Activated CD4-positive, alpha-beta T cell treated with anti-CD3 and anti-CD28 coated beads, Interleukin-2, amount 50 U/mL, for 48 hours (primary cell): ENCODE measurements at places on chromosomes 13 and 19.

- no peak for DNase-seq
Observed at GRCh38 chr13:48317511-48318376, 14.2 kb downstream of the RB1 start.

- no peak for DNase-seq
Observed at GRCh38 chr13:113663934-113664333, 3.1 kb upstream of the GRK1 start.

- DNase-seq: no peak
Observed at GRCh38 chr13:74280795-74281490, 146.7 kb upstream of the KLF12 start.

DNA sequence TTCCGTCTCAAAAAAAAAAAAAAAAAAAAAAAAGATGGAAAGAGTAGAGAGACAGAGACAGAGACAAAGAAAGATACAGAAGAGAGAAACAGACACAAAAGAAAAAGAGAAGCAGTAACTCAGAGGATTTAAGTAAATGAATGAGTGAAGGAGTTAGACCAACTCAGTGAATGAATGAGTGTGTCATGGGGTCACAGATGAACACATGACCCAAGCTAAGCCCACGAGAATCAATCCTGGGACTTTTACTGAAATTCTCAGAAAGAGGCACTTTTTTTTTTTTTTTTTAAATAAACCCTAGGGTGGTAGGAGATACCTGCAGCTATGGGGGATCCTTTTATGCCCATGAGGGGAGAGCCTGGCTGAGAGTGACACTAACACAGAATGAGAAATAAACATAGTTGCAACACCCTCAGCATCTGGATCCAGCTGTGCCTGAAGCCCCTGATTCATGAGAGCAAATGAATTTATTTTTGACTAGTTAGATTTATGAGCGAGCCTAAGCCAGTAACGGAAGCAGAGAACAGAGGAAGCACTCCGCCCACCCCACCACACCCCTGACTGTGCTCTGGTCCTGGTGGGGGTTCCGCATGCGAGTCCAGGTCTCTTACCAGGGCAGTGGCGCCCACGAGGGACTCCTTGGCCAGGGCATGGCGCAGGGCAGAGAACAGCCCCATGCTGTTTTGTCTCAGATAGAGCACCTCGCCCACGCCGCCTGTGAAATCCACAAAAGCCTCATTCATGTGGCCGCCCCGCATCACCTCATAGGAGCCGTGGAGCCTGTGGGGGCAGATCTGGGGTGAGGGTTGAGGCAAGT lies 4.6 kb downstream of the CAPN12 start:
- DNase-seq: no peak

GRCh38 chr13:31102905-31103304 lies 58.8 kb downstream of the HSPH1 start:
- no peak for DNase-seq

DNA sequence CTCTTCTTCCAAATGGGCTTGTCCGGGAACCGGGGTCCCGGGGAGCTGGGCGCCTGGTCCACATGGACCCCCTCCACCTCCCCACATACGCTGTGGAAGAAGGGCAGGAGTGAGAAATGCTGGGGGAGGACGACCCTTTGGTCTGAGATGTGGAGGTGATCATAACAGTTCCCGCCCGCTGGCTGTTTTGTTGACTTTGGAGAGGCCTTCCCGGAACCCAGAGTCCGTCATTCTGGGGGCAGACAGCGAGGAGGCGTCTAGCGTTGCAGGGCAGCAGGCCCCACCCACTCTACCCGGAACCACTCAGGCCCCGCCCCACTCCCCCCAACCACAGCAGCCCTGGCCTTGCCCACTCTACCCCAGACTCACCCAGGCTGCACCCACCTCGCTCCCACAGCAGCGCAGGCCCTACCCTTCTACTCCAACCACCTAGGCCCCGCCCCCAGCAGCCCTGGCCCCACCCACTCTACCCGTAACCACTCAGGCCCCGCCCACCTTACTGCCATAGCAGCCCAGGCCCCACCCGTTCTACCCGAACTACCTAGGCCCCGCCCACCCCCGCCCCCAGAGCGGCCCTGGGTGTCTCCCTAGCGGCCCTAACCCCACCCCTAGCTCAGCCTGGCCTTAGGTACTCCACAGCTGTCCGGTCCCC lies 7.1 kb downstream of the GPR108 start:
- peak; percentile 60 for DNase-seq

DNA sequence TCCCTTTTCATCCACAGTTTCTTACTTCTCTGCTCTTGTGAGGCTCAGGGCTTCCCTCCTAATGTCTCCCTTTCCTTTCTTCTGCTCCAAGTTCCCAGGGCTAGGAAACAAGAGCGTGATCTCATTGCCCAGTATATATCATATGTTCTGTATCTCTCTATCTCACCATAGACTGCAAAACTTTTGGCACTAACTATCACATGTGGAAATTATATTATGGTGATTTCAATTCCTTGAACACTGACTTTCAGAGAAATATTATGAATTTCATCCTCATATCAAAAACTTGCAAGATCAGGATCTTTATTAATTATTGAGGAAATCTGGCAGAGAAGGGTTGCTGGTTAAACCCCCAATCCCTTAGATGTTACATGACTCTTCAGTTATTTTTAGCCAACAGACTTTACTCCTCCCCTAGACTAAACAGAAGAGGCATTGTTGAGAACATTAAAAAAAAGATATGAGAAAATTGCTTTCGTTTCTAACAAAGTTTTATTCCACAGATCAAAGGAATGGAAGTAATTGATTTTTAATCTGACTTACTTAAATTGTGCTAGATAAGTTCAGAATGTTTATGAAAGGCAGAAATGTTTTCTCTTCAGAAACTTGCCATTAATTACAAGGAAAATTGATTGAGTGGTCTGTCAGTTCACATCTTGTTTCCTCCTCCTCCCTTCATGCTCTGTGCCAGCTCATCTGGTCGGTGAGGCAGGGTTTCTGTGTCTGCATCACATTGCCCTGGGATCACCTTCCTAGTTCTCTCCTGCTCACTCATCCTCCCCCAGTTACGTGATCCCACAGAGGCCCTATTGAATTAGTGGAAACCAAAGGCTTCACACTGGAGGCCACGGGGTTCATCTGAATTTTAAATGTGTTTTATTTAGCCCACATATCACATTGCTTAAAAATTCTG lies 378.5 kb downstream of the LMO7 start:
- DNase-seq: no peak

- no peak for DNase-seq
Observed at GRCh38 chr19:8305798-8306197, 2.4 kb downstream of the CD320 start.

GRCh38 chr19:52212572-52213255 lies 22.9 kb downstream of the PPP2R1A start:
- no peak for DNase-seq

GRCh38 chr13:97539651-97540610 lies 106.0 kb downstream of the RAP2A start:
- no peak for DNase-seq

DNA sequence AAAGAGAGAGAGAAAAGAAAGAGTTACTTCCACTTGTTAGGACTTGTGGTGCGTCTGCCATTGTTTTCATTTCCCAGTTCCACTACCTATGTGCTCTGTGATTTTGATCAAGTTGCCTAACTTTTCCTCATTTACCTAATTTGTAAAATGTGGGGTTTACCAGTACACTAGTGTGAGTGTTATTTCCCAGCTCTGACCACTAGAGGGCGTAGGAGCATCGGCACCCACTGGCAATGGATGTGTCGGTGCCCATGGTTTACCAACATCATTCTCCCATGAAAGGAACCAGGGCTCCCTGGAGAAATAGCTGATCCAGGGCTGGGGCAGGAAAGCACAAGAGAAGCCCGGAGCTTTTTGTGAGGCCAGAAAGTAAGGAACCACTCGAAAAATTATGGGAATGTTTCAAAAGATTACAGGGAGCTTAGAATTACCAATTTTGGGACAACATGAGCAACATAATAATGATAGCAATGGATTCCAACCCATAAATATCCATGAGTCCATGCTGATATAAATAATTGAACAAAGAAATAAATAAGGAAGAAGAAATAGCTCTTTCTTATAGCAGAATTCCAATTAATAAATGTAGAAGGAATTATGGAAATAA lies 15.1 kb upstream of the CEACAM4 start:
- DNase-seq: peak; percentile 75

- DNase-seq: no peak
Observed at GRCh38 chr13:53060840-53061490, 32.4 kb downstream of the OLFM4 start.

- DNase-seq: no peak
Observed at GRCh38 chr13:52615812-52616211, 26.4 kb upstream of the HNRNPA1L2 start.

DNA sequence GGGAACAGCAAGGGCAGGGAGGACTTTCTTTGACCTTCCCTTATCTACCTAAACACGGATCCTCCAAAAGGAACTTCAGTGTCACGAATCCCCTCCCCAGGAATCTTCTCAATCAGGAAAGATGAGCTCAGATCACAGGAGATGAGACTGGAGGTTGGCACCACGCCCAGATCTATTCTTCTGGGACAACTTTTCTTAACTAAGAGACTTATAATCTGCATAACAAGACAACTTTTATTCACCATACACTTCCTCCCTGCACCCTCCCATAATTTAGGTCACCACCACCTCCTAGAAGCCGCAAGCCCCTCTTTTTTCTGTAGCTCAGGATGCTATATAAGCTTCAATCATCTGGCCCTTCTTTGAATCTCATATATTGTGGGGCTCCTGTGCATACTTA lies 19.2 kb upstream of the AKT2 start:
- DNase-seq: no peak

GRCh38 chr19:19410553-19411550 lies 5.4 kb downstream of the GATAD2A start:
- peak; percentile 54 for DNase-seq

DNA sequence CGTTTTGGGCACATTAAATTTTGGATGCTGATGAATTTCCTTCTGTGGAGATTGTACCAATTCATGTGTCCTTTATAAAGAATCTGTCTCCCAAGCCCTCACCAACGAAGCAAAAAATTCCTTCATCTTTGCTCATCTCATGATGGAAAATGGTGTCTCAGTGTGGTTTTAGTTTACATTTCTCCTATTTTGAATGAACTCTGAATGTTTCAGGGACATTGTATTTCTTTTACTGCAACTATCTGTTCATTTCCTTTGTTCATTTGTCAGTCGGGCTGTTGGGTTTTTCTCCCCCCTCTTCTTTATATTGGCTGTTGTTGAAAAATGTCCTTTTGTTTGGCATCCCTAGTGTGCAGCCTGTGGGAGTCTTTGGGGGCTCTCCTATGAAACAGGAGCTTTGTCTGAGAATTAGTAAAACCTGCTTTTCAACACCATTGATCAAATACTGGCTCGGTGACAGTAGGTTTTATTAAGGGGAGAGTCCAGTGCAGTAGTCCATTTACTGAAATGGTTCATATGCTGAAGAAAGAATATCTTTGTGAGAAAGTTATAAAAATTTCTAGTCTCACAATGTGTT lies 91.3 kb upstream of the C1QTNF9B start:
- no peak for DNase-seq

GRCh38 chr13:31073859-31074718 lies 87.6 kb downstream of the HSPH1 start:
- peak; percentile 52 for DNase-seq

DNA sequence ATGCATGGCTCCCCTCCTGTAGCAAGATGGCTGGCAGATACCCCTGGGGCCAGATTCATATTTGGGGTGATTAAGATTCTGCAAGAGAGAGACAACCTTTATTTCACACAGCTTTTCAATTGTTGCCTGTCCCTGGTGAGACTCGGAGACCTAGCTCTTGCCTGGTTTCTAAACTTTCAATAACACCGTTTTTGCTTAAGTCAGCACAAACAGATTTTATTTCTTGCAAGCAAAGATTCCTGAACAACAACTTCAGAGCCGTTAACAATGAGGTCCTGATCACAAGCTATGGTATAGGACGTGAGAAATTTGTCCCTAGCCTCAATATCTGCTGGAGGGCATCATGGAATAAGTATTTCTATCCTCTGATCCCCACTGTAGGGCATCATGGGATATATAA lies 2.9 kb upstream of the CADM4 start:
- DNase-seq: no peak

DNA sequence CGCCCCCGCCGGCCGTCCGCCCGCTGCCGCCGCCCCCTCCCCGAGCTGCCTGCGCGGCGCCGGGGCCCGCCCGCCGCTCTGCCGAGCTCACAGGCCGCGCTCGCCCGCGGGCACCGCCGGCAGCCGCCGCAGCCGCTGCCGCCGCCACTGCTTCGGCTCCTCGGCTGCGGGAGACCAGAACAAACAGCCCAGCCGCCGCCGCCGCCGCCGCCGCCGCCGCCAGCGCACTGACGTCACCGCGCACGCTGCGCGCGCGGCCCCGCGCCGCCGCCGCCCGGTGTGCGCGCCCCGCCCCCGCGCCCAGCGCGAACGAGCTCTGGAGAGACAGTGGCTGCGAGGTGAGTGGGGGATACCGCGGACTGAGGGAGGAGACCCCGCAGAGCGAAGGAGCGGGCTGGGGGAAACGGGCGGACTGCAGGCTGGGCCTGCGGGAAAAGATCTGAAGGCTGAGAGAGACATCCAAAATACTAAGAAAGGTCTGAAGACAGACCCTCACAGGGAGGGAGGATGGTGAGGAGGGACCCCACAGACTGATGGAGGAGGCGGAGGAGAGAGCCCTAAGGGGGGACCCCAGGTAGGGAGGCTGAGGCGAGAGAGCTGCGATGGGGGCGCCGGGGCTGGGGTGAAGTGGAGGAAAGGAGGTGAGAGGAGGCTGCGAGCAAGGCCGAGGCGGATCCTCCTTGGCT lies at the start of gene BRD4:
Gene BRD4 (minus strand): TSS at position 229 of the 686 bp plus-strand sequence. CDS start 59,440 bp downstream, outside the sequence.
- DNase-seq: peak; percentile 76

GRCh38 chr19:49560358-49560900 lies 19.9 kb downstream of the NOSIP start:
- DNase-seq: no peak

DNA sequence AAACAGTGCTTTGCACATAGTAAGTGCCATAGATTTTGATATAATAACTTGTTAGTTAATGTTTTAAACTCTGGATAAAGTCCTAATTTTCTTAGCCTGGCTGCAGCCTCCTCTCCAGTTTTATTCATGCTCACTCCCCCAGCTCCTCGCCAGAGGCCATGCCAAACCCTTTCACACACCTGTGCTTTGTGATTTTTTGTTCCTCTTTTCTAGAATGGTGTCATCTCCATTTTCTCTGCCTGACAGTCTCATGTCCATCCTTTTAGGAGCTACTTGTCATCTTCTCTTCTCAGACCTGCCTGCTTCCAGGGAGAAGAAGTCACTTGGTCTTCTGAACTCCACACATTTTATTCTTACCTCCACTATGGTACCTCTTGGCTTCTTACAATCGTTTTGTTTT lies 55.8 kb upstream of the SPATA13 start:
- DNase-seq: no peak
